Bone marrow (tissue), 2 donors: ENCODE measurements at places on chromosomes 3 and 15.

DNA sequence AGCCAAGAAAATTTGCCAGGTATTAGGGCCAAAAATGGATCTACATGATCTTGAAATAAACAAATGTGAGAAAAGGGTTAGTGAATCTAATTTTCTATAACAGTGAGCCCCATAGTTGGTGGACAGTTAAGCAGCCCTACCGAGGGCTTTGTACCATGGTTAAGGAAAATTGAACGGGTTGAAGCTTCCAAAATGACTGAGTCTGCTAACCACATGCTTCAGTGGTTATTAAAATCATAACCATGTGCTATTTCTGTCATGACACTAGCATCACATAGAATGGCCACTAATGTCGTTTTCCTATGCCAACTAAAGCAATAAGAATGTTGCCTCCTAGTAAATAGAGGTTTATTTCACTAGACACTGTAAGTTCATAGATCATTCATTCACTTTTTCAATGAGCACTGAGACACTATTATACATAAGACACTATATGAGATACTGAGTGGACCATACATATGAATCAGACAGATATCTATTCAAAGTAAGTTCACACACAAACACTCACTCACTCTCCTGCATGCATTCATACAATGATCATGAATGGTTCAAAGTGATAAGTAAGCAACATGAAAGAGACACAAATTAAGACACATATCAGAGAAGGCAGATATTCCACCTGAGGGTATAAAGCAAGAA lies 4.3 kb downstream of the SST start:
- DNase-seq = no peak

DNA sequence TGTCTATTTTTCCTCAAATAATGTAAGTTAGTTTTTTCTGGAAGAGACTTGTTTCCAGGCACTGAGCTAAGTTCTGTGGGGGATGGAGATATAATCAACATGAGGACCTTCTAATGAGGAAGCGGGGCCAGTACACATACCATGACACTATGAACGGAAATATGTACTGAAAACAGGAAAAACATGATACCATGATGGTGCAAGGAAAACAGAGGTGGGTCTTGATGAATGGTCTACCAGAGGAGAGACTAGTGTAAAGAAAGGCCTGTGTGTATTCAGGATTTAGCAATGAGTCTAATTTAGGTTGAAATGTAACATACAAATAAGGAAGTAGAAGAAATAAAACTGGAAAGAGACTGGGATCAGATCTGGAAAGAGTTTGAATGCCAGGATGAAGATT lies 38.9 kb upstream of the TPRG1 start:
- DNase-seq = no peak

GRCh38 chr15:90829942-90830440 lies 38.4 kb upstream of the FURIN start:
- peak; percentile 52 for DNase-seq

DNA sequence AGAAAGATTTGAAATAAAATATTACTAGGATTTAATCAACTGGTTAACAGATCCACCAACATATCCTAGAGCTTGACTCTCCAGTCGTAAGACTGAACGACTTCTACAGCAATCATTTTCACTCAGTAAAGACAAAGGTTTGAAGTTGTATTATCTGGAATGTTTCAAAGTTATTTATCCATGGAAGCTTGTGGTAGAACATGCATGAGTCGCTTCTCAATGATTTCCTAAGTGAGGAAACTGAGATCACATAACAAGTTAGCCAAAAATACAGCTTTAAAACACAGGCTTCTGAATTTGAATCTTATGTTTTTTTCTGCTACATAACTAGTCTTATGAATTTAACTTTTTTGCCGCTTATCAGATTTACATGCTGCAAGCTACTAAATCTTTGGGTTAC lies 241.8 kb downstream of the FOXP1 start:
- DNase-seq = no peak

DNA sequence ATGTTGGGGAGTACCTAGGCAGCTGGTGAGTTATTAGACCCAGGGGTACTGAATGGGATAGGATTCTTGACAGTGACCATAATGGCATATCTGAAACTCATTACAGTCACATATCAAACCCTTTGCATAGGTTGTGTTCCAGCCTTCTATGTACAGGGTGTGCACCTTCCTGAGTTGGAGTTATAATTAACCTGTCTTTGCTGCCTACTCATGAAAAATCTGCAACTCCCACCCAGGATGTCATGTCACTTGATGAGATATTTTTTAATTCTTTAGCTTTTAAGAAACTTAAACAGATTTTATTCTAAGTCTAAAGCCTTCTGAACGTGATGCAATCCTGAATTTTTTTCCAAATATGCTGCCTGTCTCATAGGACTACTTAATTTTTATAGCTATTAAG lies 21.1 kb upstream of the ADGRG7 start:
- no peak for DNase-seq

DNA sequence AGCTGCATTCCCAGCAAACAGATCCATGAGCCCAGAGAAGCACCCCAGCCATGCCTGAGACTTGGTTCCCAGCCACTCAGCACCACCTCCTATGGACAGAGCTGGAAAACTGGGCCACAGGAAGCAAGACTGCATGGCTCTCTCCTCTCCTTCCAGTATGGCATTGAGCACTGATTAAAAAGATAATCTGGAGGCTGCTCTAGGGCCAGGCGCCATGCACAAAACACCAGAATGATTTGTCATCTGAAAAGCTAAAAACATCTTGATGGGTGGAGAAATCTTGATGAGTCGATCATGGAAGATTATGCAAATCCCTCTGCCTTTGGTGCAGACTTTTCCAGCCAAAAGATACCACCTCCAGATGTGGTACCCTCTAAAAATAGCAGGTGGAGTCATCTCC lies 62.7 kb upstream of the MRPS22 start:
- no peak for DNase-seq

- no peak for DNase-seq
Measured at GRCh38 chr15:56207092-56207491, 36.6 kb downstream of the RFX7 start.

GRCh38 chr3:24006-24405 lies 172.6 kb upstream of the CHL1 start:
- DNase-seq = no peak

DNA sequence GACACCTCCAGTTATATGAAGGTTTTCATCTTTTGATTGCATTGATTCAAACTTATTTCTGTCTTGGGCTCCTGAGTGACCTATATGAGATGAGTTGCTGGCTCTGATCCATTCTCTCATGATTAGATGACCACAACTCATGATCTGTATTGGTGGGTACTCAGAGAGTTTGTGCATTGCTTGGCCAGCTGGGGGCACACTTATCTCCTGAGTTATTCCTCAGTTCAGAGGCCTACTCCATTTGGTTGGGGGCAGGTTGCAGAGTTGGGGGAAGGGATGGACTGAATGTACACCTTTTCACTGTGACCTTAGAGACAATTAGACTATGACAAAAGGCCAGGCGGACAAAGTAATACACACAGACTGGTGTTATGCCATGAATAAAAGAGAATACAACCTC lies 166.2 kb upstream of the SEMA6D start:
- no peak for DNase-seq

DNA sequence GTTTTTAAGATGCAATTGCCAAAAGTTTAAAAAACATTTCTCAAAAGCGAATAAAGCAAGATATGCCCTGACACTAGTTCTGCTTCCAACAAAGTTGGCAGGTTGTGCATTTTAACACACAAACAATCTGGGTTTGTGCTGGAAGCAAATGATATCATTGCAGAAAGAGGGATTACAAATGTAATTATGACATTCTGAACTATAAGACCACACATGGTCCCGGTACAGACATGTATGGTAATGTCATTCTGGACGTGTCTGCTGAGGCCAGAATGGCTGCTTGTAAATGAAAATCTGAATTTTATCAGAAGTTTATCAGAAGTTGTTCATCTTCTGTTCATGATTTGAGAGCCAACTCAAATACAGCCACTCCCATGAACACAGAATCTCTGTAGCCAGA lies 10.7 kb downstream of the TMC3 start:
- no peak for DNase-seq

DNA sequence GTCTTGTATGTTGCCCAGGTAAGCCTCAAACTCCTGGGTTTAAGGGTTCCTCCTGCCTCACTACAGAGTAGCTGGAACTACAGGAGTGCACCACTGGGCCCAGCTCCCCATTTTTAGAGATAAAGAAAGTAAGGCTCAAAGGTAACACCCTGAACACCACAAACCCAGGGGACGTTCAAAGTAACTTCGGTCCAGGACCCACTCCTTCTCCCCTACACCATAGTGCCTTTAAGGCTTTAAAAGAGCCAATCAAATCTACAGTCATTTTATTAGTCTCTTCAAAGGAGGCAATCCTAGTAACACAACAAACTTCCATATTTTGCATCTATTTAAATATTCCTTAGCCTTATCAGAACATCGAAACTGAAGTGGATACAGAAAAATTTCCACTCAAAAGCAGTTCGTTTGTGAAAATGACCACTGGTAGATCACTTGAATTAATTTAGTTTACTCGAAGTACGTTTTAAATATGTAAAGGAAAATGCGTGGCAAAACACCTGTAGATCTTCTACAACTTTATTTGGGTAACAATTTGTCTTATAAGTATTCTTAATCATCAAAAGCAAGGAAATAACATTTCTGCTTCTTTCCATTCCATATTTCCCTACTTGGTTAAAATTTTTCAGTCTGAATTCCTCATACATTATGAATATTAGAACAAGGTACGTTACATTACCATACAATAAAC lies 1.8 kb downstream of the STAG1 start:
- no peak for DNase-seq

- no peak for DNase-seq
Measured at GRCh38 chr3:4581124-4581424, 87.9 kb downstream of the ITPR1 start.

- no peak for DNase-seq
Measured at GRCh38 chr3:177681852-177682251, 484.6 kb upstream of the TBL1XR1 start.

DNA sequence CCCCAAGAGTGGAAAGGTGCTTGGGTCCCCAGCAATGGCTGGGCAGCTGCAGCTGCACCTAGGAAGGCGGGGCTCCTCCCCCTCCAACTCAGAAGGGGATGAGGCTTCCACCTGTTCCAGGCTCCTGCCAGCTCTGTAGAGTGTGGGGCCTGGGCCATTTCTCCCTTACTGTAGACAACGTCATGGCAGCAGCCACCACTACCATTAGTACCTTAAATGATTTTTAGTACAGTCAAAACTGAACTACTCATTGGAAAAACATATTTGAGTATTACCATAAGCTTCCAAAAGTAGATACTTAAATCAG lies 1274.2 kb upstream of the GBE1 start:
- no peak for DNase-seq

- no peak for DNase-seq
Measured at GRCh38 chr3:112561484-112561733, 353 bp downstream of the ATG3 start.

- no peak for DNase-seq
Measured at GRCh38 chr3:97880267-97880666, 58.5 kb downstream of the CRYBG3 start.

GRCh38 chr15:95284492-95284891 lies 1046.0 kb upstream of the NR2F2 start:
- no peak for DNase-seq

GRCh38 chr3:150014782-150015181 lies 44.1 kb upstream of the PFN2 start:
- DNase-seq = no peak

DNA sequence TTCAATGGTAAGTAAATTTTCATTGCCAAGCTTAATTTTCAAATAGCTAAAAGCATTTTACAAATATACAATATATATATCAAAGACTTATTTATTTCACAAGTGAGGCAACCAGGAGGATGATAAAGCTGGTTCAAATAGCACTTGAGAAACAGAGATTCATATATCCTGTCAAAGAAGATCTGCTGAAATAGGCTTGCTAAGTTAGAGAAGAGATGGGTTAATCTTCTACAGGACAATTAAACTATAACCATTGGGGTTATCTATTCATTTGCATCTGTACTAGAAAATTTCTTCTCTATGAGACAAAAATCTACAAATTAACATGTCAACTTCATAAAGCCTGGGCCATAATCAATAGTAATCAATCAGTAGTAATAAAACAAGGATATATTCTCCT lies 637.7 kb upstream of the UBE2E2 start:
- no peak for DNase-seq

DNA sequence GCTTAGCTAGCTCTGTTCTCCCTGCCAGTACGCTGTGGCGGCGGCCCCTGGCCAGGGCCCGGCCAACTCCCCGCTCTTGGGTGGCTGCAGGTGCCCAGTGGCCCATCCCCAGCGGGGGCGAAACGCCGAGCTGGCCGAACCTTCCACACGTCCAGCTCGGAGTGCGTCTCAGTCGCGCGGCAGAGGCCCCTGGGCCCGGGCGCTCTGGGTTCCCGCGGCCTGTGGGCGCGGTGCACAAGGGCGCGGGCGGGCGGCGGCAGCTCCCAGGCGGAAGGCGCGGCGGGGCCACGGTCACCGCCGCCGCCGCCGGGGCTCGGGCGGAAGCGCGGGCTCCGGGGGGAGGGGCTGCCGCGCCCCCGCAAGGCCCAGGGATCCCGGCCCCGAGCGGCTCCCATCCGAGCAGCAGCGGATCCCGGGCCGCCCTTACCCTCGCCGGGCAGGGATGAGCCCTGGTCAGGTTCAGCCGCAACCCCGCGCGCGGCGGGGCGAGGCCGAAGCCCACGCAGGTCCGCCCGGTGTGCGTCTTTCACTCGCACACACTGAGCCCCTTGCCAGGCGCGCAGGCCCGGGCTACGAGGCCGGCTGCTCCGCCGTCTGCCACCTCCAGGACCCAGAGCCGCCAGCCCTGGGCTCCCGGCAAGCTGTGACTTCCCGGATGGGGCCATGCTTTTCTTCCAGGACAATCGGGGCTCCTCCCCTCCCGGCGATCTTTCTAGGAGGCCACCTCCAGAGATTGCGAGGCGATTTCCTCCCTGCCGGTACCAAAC lies 54.2 kb downstream of the CCDC54 start:
- DNase-seq = no peak

- no peak for DNase-seq
Measured at GRCh38 chr3:15083252-15083651, 15.7 kb downstream of the RBSN start.

GRCh38 chr15:29669823-29670222 lies 152.4 kb downstream of the TJP1 start:
- no peak for DNase-seq

- no peak for DNase-seq
Measured at GRCh38 chr3:158976966-158977365, 175.1 kb downstream of the MFSD1 start.

GRCh38 chr15:64452988-64453688 lies 7.2 kb upstream of the ZNF609 start:
- no peak for DNase-seq

DNA sequence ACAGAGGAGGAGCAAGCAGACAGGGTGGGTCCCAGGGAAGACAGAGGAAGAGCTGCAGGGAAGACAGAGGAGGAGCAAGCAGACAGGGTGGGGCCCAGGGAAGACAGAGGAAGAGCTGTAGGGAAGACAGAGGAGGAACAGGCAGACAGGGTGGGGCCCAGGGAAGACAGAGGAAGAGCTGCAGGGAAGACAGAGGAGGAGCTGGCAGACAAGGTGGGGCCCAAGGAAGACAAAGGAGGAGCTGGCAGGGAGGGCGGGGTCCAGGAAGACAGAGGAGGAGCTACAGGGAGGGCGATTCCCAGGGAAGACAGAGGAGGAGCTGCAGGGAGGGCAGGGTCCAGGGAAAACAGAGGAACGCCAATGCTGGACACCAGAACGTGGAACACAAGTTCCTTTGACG lies 66.5 kb downstream of the PLXNA1 start:
- DNase-seq = no peak

- DNase-seq = no peak
Measured at GRCh38 chr15:22884344-22884743, 45.9 kb downstream of the NIPA2 start.

- DNase-seq = peak; percentile 18
Measured at GRCh38 chr15:70504299-70504951, 258.9 kb downstream of the UACA start.

GRCh38 chr15:96079041-96079440 lies 251.5 kb upstream of the NR2F2 start:
- no peak for DNase-seq
